ENCODE measurements at places on chromosomes 2 and 18.

DNA sequence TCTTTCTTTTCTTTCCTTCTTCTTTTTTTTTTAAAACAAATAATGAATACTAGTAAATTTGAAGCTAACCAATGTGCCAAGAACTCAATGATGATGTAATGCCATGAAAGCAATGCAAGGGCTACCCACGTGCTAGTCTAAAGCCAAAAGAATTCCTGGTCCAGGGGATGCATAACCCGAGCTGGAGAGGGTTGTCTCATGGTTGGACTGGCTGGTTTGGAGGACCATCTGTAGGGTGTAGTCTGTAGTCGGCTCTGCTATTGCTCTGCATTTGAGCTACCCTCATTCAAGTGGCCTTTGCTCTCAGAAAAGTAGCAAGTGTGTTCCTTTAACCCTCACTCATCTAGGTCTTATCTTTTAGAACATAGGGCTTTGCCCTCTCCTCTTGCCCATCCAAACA lies 469.6 kb upstream of the CELF4 start:
- DNase-seq: no peak

GRCh38 chr2:217941886-217942728 lies 60.7 kb downstream of the TNS1 start:
- DNase-seq: no peak

DNA sequence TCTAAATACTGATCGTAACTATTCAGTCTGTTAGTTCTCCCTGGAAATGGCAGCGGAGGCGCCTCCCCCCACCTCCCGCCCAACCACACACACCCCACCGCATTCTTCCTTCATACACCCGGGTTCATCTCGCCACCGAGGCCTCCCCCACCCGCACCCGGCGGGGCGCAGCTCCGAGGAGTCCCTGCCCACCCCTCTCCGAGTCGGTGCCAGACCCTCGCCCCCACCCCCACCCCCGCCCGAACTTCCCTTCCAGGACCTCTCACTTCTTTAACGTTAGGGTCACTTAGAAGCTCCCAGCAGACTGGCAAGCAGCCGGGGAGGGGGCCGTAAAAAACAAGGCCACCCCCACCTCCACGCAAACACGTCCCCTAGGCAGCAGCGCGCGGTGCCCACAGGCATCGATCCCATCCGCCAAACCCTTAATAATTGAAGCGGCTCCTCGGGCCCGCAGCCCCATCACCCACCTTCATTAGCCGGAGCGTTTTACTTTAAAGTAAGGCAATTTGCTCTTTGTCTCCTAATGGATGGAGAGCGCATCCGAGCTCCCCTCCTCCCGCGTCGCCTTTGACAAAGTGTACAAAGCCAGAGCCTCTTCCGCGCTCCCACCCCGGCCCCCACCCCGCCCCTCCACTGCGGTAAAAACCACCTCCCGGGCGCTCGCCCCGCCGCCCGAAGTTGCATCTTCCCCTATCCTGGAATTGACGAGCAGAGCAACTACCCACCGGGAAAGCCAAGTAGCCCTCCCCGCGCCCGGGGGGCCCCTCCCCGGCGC lies 624 bp downstream of the ZNF516 start:
- no peak for DNase-seq

- no peak for DNase-seq
Observed at GRCh38 chr2:190653931-190654330, 5.0 kb downstream of the NAB1 start.

GRCh38 chr2:220163486-220163885 lies 536.1 kb downstream of the SLC4A3 start:
- no peak for DNase-seq

DNA sequence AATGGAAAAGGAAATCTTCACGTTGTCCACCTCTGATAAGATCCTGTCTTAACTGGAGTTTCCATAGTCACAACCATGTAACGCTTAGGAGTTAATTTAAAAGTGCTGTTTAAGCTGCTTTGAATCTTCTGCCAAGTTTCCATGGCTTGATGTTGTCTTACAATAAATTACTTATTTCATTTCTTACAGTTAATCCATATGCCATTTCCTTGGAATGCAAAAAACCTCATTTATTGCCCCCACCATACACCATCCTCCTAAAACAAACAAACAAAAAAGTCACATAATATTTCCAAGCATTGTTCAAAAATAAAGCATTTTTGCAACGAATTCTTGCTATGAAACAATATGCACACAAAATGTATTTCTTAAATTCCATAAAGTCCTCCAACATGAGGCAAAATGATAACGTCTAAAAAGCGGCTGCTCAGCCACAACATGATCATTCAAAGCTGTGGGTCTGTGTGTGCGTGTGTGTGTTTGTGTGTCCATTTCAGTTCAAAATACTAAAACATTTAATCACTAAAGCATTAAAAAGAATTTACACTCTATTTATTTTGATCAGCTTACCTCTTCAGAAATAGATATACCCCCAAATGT lies 46.8 kb upstream of the PXDN start:
- DNase-seq: no peak

DNA sequence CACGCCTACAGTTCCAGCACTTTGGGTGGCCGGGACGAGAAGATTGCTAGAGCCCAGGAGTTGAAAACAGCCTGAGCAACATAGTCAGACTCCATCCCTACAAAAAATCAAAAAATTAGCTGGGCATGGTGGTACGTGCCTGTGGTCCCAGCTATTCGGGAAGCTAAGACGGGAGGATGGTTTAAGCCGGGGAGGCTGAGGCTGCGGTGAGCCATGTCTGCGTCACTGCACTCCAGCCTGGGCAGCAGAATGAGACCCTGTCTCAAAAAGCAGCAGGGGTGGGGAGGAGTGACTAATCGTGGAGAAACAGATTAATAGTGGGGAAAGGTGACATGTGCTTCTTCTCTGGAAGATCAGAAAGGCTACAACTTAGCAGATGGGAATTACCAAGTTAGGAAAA lies 58.1 kb upstream of the GPC1 start:
- no peak for DNase-seq

DNA sequence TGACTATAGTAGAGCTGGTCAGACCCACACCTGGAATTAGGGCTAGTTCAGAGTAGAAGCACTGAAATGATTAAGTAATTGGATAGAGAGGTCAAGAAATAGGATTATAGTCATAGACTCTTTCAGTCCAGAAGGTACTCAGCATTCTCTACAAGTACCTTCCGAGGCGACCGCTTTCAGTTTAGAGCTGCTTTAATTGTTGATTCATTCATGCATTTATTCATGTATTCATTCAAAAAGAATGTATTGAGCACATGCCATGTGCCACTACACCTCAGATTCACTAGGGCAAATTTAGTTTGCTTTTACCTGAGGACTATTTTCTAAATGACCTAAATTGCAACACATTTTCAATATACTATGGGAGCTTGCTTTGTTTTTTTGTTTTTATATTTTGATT lies 48.7 kb downstream of the CRIM1 start:
- DNase-seq: no peak

GRCh38 chr18:58670404-58671110 lies 708 bp upstream of the MALT1 start:
- no peak for DNase-seq

- DNase-seq: no peak
Observed at GRCh38 chr18:43917520-43917919, 640.2 kb upstream of the SYT4 start.

DNA sequence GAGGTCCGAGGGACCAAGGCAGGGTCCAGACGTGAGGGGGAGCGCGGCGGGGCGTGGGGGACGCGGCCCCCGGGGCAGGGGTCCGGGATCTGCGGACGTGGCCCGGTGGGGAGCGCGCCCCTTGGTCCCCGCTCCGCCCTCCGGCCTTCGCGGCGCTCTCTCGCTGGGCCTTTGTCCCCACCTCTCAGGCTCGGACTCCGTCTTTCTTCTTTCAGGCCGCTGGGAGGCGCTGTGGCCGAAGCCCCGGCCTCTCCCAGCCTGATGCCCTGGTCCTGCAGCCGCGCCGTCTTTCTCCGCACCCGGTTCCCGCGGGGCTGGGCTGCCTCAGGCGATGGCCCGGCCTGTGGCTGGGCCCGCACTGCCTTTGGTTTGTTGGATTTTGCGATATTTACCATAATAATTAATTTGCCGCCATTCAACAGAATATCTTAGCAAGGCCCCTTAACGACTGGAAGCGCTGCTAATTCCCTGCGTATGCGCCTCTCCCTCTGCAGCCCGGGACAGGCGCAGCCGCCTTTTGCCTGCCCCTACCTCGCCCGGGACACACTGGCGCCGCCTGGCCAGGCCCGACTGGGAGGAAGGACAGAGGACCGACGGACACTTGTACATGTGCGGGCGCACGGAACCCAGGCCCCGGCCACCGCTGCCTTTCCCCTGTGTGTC lies 10.8 kb downstream of the SIX3 start:
- peak; percentile 24 for DNase-seq
